ENCODE measurements at places on chromosomes 7 and 10. TPM values are rescaled to one million over a fixed set of nuclear protein-coding genes. Genes with fewer than 3 reads are reported as not detected.

DNA sequence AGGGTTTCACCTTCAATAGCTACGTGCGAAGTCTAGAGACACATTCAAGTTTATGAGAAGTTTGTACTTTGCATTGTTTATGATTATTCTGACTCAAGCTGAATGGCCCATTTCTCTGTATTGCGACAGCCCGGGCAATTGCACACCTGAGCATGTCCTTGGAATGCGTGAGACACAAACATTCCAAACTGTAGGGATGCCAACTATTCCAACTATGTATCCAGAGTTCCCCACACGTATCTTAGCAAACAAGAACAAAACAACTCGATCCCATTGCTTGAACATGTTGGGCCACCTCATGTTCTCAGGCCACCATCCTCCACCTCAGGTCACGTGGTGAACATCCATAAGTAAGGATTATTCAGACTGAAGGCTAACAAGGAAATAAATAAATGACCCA, 51.4 kb upstream of the EGFR start:
- no peak overlapping the region for H3K27ac ChIP-seq
- no peaks in the 10 kb centered on the region for H3K4me1 ChIP-seq
- no peak overlapping the region for H3K4me3 ChIP-seq
- DNase-seq: no peak

TLL2 gene
- total RNA-seq: not detected

CTAGE8 gene
- total RNA-seq: 0.22 TPM

DNA sequence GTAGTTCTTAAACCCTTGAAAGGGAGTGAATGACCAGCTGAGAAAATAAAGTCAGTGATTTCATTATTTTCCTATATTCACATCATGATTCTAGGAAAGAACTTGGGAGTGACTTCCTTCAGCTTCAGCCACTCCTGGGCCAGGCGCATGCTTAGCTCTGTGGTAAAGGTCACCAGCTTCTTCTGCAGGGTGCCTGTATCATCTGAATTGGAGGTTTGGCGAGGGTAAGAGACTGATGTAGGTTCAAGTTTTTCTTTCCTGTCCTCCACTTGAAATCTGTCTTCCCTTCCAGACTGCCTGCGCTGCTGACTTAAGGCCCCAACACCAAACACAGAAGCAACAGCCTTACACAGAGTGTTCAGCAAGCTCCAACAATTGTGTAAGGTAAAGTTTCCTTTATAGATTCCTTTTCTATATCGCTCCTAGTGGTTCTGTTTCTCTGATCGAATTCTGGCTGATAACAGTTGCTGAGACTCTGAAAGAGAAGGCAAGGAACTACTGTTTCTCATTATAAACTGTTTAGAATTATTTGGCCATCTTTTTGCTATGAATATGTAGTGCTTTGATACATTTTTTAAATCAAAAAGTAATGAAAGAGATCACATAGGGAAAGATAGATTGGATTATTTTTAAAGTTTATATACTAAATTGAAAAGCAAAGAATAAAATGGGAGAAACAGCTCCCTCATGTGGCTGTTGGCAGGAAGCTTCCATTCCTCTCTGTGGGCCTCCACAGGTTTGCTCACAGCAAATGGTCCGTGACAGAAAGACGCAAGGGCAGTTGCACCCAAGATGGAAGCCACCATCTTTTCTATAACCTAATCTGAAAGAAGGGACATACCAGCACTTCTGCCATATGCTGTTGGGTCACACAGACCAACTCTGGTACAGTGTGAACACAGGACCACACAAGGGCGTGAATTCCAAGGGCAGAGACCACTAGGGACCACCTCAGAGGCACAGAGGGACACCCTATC, 14.0 kb downstream of the GATAD1 start:
- peaks cover 15% of the 10 kb centered on the region for H3K36me3 ChIP-seq
- no peaks in the 10 kb centered on the region for H3K4me1 ChIP-seq
- H3K27ac ChIP-seq: no peak overlapping the region

- H3K4me1 ChIP-seq: no peaks in the 10 kb centered on the region
- no peak overlapping the region for H3K4me3 ChIP-seq
- no peak overlapping the region for H3K27ac ChIP-seq
- no peaks in the 10 kb centered on the region for H3K27me3 ChIP-seq
These were observed 36.5 kb downstream of the ETV1 start for GRCh38 chr7:13952921-13953320.

DNA sequence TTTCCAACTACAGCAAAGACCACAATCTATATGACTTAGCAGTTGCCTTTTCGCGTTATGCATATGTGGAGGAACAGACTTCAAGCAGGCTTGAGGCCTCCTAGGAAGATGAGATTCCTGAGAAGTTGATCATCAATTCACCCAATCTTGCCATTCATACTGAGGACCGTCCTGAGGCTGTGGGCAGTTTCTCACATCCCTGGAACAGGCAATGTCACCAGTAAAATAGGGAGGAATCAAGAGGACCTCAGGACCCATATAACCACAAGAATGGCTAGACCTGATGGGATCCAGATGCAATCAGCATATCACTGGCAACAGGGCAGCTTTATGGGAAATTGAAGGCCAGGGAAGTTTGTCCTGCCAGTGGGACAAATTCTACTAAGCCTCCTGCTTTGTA, 17.3 kb downstream of the KDM7A start:
- no peak overlapping the region for H3K4me3 ChIP-seq
- DNase-seq: no peak
- H3K27me3 ChIP-seq: no peaks in the 10 kb centered on the region
- no peak overlapping the region for H3K27ac ChIP-seq

APBB1IP gene
- 10.5 TPM for total RNA-seq

- no peaks in the 10 kb centered on the region for H3K27me3 ChIP-seq
- no peak overlapping the region for H3K4me3 ChIP-seq
- H3K4me1 ChIP-seq: no peaks in the 10 kb centered on the region
- no peak overlapping the region for H3K27ac ChIP-seq
These were observed 154.5 kb downstream of the WDR37 start for GRCh38 chr10:1210667-1211066.

SLC13A1 gene
- total RNA-seq: not detected

- H3K4me3 ChIP-seq: no peak overlapping the region
- H3K27me3 ChIP-seq: no peaks in the 10 kb centered on the region
- no peaks in the 10 kb centered on the region for H3K36me3 ChIP-seq
- peak overlapping the region; percentile 89 for H3K27ac ChIP-seq
These were observed 6.9 kb upstream of the PFKFB3 start for GRCh38 chr10:6195846-6196245.

DNA sequence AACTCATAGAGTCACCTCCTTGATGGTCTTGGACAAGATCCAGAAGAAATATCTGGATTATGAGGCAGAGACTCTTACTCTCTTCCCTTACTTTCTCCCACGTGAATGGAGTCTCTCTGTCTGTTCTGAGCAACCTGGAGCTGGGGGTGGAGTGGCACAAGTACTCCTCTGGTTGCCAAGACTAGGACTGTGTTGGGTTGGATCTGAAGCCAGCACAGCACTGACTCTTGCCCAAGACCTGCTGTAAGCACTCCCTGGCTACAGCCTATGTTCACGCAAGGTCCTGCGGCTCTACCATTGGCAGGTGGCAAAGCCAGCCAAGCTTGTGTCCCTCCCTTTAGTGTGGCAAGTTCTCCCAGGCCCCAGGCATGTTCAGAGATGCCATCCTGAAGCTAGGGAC, 488.2 kb upstream of the NRG3 start:
- no peaks in the 10 kb centered on the region for H3K36me3 ChIP-seq
- H3K27me3 ChIP-seq: no peaks in the 10 kb centered on the region
- H3K27ac ChIP-seq: no peak overlapping the region
- no peak overlapping the region for H3K4me3 ChIP-seq

ATRNL1 gene
- total RNA-seq: 217 TPM

DNA sequence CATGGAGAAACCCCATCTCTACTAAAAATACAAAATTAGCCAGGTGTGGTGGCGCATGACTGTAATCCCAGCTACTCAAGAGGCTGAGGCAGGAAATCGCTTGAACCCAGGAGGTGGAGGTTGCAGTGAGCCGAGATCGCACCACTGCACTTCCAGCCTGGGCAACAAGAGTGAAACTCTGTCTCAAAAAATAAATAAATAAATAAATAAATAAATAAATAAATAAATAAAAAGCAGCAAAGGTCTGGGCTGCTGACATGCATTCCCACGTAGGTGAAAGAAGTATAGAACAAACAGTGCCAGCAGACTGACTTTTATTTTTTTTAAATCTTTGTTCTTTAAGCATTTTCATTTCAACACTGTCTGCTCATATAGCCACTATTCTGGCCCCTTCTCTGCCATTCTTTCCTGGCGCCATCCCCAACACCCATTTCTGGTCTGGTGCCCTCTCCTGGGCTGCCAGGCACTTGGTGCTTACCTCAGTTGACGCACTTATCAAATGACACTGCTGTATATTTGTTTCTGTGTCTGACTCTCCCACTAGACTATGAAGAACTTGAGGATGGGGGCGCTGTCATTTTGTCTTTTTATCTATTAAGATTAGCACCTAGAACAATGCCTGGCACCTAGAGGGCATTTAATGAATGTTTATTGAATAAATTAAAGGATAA, 15.6 kb downstream of the FAM107B start:
- H3K27me3 ChIP-seq: no peaks in the 10 kb centered on the region
- no peak overlapping the region for H3K27ac ChIP-seq
- H3K36me3 ChIP-seq: no peaks in the 10 kb centered on the region

- no peak overlapping the region for H3K27ac ChIP-seq
- DNase-seq: peak; percentile 53
- H3K4me3 ChIP-seq: no peak overlapping the region
- peaks cover 8% of the 10 kb centered on the region for H3K4me1 ChIP-seq
These were observed 3.4 kb downstream of the TACR2 start for GRCh38 chr10:69413221-69413865.

- no peak overlapping the region for H3K4me3 ChIP-seq
- no peaks in the 10 kb centered on the region for H3K36me3 ChIP-seq
- DNase-seq: no peak
- H3K27me3 ChIP-seq: no peaks in the 10 kb centered on the region
- no peaks in the 10 kb centered on the region for H3K4me1 ChIP-seq
These were observed 51.7 kb downstream of the BZW2 start for GRCh38 chr7:16697507-16698199.

GRCh38 chr10:42983591-42983990, 93.3 kb upstream of the RET start:
- H3K36me3 ChIP-seq: no peaks in the 10 kb centered on the region
- no peak for DNase-seq
- no peak overlapping the region for H3K27ac ChIP-seq
- H3K4me3 ChIP-seq: no peak overlapping the region
- no peaks in the 10 kb centered on the region for H3K27me3 ChIP-seq

DNA sequence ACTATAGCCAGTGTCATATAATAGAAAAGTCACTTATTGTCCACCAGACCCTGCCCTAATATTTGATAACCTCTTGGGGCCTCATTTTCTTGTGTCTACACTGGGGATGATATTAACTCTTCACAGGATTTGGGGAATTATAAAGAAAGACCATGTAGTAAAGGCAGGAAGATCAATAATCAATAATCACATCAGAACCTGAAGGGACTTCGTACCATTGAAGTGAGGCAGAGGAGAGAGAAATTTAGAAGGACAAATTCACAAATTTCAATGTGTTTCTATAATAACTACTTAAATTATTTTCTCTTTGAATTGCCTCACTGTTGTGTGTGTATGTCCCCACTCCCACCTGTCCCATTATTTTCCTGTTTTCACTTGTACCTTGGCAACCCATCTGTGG, 10.7 kb upstream of the SGMS1 start:
- no peak overlapping the region for H3K4me3 ChIP-seq
- H3K27ac ChIP-seq: no peak overlapping the region
- peaks cover 5% of the 10 kb centered on the region for H3K36me3 ChIP-seq
- DNase-seq: no peak

LRRD1 gene
- 0.17 TPM for total RNA-seq

FFAR4 gene
- 1.3 TPM for total RNA-seq

DNA sequence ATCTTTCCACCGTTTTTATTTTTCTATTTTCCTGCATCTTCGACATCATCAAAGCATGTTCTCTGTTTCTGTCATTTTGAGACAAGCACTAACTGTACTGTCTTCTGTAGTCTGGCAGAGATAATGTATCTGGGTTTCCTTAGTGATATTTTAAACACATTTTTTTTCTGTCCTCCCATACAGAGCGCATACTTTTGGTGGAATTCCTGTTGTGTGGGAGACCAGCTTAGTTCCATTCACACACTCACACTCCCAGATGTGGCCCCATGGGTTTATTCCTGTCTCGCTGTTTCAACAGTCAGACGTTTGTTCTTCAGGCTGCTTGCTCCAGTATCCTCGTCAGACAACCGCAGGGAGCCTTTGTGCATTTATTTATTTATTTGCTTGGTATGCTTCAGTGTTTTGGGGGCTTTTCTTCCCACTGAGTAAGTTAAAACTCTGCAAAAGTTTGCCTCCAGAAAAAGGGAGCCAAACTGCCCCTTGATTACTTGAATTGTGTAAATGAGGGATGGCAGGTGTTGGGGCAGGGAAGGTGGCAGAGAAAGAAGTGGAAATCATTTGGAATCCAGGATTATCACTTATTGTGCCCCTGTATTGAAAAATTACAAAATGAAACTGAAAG, 456.8 kb upstream of the KLF6 start:
- H3K4me1 ChIP-seq: peaks cover 15% of the 10 kb centered on the region
- H3K27me3 ChIP-seq: no peaks in the 10 kb centered on the region
- no peak for DNase-seq
- peak overlapping the region; percentile 6 for H3K27ac ChIP-seq
- no peaks in the 10 kb centered on the region for H3K36me3 ChIP-seq

DNA sequence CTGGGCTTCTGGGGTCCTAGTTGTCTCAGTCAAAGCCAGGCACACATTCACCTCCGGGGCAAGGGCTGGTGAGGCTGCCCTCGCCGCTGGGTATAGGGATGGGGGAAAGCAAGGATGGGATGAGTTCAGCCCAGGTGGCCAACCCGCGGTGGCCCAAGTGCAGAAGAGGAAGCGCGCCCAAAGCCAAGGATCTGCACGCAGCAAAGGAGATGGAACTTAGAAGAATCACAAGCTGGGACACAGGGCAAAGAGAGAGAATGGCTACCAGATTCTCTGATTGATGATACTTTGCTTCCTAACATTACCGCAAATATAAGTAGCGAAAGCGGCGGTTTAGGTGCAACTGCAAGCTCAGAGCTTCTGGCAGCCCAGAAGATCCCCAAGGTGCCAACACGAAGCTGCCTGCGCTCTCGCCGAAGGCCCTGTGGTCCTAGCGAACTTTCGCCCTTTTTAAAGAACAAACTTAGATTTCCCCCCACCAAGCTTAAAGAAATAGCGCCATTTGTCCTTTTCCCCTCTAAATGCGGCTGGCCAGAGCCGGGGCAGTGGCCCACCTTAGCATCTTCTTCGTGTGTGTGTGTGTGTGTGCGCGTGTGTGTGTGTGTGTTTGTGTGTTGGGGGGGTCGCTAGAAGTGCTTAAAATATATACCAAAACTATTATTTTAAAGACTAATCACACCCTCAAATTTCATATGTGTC, 927 bp upstream of the MKX start:
- no peak overlapping the region for H3K4me3 ChIP-seq
- no peak for DNase-seq
- no peaks in the 10 kb centered on the region for H3K36me3 ChIP-seq

- no peaks in the 10 kb centered on the region for H3K36me3 ChIP-seq
- no peak overlapping the region for H3K27ac ChIP-seq
- H3K4me3 ChIP-seq: no peak overlapping the region
- no peaks in the 10 kb centered on the region for H3K4me1 ChIP-seq
- no peak for DNase-seq
These were observed 64.3 kb downstream of the ABCB4 start for GRCh38 chr7:87411186-87411585.

- no peak overlapping the region for H3K4me3 ChIP-seq
- H3K27ac ChIP-seq: no peak overlapping the region
- H3K27me3 ChIP-seq: no peaks in the 10 kb centered on the region
- H3K4me1 ChIP-seq: peaks cover under 1% of the 10 kb centered on the region
- DNase-seq: no peak
These were observed 11.0 kb downstream of the IMPDH1 start for GRCh38 chr7:128398841-128399135.

HMX2 gene
- not detected for total RNA-seq

FGL2 gene
- 8.4 TPM for total RNA-seq
